ENCODE measurements at places on chromosomes 11 and 22.
A peak's percentile ranks its signal among the peaks of the same experiment; 100 is the strongest.

GRCh38 chr22:45575607-45576272 is 73.1 kb downstream of the FBLN1 start:
- no peak for DNase-seq

GRCh38 chr22:45543243-45543642 is 40.6 kb downstream of the FBLN1 start:
- DNase-seq: no peak

DNA sequence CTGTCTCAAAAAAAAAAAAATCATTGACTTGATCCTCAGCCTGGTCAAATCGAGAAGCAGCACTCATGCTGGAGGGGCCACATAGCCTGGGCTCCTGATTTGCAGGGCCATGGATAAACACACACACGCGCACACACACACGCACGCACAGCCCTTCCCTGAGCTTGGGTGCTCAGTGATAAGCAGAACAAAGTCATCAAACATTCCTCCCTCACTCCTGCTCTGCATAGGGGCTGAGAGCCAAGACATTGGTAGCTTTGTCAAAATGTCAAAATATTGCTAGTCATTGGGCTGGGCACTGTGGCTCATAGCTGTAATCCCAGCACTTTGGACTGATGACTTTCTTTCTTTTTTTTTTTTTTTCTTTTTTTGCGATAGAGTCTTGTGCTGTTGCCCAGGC is 34.0 kb upstream of the A4GALT start:
- no peak for DNase-seq

DNA sequence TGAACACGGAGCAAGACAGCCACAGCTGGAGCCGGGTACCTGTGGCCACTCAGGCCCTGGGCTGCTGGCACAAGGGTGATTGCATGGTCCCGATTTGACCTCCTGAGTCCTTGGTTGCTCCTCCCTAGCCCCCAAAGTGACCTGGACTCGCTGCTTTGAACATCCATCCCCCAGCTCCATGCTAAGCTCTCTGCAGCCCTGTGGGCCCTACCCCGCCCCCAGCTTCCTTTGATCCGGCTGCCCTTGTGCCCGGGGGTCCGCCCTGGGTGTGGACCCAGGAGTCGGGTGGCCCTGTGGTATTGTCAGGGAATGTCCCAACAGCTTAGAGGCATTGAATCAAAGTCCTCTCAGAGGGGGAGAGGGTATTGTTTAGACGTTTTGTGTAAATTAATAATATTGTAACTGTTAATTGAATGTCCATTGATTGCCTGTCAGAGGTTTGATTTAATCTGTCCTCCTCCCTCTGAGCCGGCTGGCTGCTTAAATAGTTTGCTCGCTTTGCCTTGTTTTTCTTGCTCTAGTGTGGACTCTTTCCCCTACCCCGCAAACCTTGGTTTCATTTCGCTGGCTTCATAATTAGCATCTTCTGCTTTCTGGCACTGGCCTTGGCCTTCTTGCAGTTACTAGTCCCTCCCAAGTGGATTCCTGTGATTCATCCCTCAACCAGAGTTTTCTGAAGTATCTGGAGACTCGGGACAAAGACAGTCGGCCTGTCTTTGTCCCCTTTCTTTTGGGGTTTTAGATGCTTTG is 20.7 kb downstream of the GRIK4 start:
- DNase-seq: no peak

- DNase-seq: no peak
These were observed 90.6 kb downstream of the CDKN1C start for GRCh38 chr11:2794968-2795322.

DNA sequence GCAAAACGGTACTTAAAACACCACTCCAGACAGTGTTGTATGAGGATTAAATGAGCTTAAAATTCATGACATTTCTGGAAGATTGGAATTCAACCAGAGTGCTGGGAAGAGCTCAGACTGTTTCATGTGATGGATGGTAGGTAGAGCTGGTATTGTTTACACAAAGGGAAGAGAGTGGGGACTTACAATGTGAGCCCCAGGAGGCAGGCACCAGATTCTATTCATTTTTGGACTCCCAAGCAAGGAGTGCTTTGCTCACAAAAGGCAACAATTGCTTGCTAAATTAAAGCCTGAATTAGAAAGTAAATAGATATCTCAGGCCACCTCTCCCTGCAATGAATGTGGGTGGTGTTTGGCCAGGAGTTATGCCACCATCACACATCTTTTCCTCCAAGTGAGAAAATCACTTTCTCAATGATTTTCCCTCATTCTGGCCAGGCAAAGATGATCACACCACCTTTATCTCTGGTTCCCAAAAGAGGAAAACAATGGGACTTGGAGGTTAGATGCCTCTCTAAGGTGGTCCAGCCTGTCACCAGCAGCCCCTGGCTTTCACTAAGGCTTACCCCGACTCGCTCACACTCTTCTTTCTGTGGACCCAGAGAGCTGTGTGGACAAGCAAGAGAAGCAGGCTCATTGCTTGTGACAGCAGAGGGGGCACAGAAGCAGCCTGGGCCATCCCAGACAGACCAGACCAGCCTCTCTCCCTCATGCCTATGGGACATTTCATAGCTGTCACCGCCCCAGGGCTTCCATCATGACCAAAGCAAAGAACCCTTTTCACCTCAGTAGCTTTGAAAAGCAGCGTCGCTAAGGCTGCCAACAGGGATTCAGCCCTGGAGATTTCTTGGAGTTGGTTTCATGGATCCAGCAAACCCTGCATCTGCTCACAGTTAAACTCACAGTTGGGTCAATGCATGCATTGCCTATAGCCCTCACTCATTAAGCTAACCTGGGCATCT is 63.5 kb upstream of the DRD2 start:
- no peak for DNase-seq

DNA sequence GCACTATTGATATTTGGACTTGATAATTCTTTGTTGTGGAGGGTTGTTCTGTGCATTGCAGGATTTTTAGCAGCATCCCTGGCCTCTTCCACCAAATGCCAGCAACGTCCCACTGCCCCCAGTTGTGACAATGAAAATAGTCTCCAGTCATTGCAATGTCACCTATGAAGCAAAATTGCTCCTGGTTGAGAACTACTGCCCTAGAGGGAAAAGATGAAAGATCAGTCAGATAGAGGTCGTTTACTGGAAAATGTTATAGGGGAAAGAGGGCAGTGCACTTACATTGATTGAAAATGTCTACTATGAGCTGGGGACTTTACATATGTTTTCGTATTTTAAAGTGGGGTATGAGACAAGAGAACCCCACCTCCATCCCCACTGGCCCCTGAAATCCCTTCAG is 77.1 kb upstream of the FAM181B start:
- no peak for DNase-seq

DNA sequence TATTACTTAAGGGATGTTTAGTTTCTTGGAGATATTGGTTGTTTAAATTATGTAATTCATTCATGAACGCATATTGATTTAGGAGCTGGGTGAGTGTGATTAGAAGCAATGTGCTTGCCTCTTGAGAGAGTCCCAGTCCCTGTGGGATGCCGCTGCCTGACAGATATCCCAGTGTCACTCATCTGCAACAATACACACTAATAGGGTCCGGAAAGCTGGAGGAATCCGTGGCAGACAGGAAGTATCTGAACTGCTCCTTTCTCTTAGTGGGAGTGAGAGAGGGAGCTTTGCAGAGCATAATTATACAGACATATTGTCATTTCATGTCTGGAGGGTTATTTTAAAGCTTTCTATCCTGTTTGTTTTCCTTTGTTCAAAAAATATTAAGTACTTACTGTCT is 17.4 kb downstream of the AMOTL1 start:
- DNase-seq: no peak

- no peak for DNase-seq
These were observed 12.6 kb downstream of the SELENOM start for GRCh38 chr22:31094741-31095140.

DNA sequence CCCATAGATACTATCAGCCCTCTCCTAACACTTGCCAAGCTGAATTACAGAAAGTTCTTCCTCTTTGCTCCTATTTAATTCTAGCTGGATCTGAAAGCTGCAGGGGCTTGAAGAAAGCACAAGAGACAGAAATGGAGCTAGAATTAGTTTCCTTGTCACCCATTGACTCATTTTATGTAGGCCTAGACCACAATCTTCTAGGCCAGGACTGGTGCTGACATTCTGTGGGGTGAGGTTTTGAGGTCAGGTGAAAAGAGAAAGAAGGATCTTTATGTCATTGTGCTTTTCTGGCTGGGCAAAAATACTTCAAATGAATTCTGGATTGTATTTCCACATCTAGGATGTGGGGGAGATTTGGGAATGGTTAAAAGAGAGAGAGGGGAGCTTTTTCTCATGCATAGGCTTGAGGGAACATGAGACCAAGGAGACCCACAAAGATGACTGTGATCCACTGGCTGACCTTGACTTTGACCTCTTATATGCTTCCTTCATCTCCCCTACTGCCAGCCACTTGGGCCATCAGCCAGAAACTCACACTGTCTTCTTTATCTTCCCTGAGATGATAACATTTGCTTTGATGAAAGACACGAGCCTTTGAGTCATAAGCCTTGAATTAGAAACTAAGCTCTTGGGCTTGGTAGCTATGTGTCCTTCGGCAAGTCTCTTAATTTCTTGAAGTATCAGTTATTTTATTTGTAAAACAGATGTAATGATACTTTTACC is 274.9 kb upstream of the CADM1 start:
- peak; percentile 30 for DNase-seq

- DNase-seq: no peak
These were observed 15.4 kb upstream of the MPPED1 start for GRCh38 chr22:43396321-43396933.

GRCh38 chr22:36211237-36211861 is 9.7 kb upstream of the APOL4 start:
- no peak for DNase-seq

All from GM13977 (cell line).